NB4 (cell line): ENCODE measurements at places on chromosomes 3 and 15.
A peak's percentile ranks its signal among the peaks of the same experiment; 100 is the strongest.

DNA sequence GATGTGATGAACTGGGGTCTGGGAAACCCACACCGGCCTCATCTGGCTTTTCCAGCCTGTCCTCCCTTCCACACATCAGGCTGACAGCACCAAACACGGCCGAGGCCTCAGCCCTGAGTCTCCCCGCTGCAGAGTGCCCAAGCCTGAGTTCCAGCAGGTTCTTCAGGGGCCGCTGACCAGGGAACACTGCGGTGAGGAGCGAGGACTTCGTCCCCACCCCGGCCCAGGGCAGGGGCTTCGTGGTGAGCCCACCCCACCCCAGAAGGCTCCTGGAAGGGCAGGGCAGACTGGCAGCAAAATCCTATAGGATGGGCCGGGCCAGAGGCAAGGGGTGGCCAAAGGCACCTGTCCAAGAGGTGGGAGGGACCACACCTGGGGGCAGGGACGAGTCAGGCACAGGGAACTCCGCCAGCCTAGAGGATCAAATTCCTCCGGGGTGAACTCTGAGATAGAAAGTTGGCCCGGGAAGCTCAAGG lies at the start of gene SLC51A:
Gene SLC51A, plus strand, starts transcription at position 446 of the 476 bp plus-strand sequence. CDS start 179 bp downstream, outside the sequence.
- DNase-seq = no peak

- DNase-seq = no peak
These were observed 33.1 kb downstream of the CMTM7 start for GRCh38 chr3:32424581-32425250.

- DNase-seq = peak; percentile 69
These were observed 1.0 kb downstream of the RASSF1 start for GRCh38 chr3:50339485-50340146.

GRCh38 chr3:31704591-31705179 lies 172.0 kb downstream of the STT3B start:
- DNase-seq = peak; percentile 11

DNA sequence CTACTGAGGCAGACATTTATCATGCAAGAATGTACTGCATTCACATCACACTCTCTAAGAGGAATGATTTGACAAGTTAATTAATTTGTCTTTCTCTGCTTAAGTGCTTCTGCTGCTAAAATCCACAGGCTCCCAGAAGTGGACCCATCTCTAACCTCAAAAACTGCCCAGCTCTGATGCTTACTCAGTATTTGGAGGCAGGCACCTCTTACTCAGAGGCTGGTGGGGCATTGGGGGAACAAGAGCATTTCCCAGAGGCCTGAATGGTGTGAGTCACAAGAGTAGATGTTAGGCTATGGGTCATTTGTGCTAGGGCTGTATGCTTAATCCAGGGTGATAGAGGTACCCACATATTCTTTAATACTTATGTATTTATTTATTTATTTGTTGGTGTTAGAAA lies 34.4 kb upstream of the HCN4 start:
- no peak for DNase-seq

- DNase-seq = no peak
These were observed 91.1 kb upstream of the RGMA start for GRCh38 chr15:93180128-93180527.

- DNase-seq = peak; percentile 79
These were observed at the start of gene CSTA for GRCh38 chr3:122324871-122325323. TSS of gene CSTA (plus strand) at chr3:122325248. CDS start at chr3:122325293, 45 bp downstream.

DNA sequence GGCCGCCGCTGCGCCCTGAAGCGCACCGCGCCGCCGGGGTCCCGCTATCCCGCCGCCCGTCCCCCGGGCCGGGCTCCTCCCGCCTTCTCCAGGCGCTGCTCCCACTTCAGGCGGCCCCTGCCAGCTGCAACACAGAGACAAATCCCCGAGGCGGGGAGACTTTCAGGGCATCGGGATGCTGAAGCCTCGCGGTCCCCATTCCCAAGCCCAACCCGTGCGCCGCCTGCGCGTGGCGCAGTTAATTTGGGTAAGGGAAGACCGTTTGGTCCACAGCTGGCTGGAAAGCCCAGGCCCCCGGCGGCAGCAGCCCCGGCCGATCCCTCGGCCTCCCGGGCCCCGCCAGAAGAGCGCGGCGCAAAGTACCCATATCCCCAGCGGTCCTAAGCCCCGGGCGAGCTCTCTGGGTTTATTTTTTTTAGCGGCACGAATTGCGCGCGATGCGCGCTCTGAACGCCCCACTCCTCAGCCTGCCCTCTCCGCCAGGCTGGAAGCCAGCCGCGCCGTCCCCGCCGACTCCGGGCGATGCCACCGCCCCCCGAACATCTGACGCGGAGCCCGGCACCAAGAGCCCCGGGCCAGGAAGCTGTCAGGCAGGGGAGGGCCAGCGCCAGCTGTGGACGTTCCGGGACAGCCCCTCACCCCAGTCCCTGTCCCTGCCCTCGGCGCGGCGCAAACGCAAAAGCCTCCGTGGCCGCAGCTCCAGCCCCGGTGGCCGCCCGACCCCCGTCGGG lies 517 bp downstream of the FBN1 start:
- no peak for DNase-seq

DNA sequence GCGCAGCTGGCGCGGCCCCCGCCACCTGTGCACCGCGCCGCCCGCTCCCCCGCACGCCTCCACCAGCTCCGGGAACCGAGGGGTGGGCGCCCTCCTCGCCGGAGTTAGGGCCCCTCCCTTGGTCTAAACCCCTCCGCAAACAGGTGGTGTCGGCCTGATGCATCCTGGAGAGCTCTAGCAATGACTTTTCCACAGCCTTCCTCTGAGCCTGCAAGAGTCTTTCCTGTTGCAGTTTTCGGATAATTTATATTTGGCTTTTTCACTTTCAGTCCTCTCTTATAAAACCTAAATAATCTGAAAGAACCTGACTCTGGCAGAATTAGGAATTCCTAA lies 334 bp upstream of the IGSF11 start:
- DNase-seq = no peak

GRCh38 chr3:123449997-123450604 lies 1.2 kb upstream of the ADCY5 start:
- no peak for DNase-seq

DNA sequence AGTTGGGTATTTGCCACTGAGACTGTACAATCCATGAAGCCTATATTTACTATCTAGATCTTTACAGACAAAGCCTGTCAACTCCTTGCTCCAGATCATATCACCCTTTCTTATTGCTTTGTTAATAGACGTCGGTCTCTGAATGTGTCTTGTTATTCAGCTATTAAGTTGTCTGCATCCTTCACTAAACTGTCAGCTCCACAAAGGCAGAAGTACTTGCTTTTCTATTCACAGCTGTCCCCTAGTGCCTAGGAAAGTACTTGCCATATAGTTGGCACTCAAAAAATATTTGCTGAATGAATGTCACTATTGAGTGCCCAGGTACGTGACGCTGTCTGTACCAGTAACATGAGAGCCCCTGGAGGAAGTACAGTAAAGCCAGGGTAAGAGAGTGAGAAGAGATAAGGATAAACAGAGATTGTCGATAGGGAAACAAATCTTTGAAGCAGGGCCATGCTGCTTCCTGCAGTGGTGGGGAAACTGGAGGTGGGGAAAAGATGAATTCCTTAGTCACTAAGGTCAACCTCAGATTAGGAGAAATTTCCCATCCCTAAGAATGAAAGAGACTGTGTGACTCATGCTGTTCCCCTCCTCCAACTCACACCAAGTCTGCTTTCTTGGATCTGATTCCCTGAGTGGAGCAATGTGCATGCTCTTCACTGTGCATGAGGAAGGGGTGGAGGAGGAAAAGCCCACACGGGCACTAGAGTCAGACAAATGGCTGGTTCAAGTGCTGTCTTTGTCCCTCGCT lies 36.3 kb downstream of the PRICKLE2 start:
- no peak for DNase-seq

DNA sequence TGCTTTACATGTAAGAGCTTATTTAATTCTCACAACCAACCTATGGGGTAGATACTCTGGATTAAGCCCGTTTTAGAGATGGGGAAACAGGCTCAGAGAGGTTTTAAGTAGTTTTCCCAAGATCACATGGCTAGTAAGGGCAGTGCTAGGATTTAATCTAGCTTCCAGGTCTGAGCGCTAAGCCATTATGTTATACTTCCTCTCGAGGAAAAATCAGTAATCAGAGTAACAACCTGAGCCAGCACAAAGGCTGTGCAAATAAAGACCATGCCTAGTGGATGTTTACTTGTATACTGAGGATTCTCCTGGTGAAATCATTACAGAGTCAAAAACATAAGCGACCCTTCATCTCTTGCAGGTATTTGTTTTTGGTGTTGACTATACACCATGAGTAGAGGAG lies 9.0 kb downstream of the FSTL1 start:
- DNase-seq = no peak

GRCh38 chr3:72544239-72544638 lies 304.0 kb downstream of the SHQ1 start:
- DNase-seq = no peak

DNA sequence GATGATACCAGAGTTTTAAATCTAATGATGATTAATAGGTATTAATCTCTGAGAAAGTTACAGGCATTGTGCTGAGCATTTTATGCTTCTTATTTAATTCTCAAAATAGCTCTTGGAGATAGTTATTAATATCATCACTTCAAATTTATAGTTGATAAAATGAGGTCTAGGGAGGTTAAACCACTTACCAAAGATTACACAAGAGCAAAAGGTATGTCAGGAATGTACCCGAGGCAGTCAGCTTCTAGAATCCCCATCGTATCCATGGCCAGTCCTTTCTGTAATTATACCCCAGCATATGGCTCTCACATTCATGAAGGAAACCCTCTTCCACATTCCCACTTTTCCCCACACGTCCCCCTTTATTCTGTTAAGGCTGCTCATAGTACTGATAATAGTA lies 421.3 kb downstream of the PYDC2 start:
- DNase-seq = no peak

- no peak for DNase-seq
These were observed 144.6 kb upstream of the IL12A start for GRCh38 chr3:159843840-159844730.

- peak; percentile 70 for DNase-seq
These were observed 143.8 kb downstream of the SV2B start for GRCh38 chr15:91243826-91244225.

DNA sequence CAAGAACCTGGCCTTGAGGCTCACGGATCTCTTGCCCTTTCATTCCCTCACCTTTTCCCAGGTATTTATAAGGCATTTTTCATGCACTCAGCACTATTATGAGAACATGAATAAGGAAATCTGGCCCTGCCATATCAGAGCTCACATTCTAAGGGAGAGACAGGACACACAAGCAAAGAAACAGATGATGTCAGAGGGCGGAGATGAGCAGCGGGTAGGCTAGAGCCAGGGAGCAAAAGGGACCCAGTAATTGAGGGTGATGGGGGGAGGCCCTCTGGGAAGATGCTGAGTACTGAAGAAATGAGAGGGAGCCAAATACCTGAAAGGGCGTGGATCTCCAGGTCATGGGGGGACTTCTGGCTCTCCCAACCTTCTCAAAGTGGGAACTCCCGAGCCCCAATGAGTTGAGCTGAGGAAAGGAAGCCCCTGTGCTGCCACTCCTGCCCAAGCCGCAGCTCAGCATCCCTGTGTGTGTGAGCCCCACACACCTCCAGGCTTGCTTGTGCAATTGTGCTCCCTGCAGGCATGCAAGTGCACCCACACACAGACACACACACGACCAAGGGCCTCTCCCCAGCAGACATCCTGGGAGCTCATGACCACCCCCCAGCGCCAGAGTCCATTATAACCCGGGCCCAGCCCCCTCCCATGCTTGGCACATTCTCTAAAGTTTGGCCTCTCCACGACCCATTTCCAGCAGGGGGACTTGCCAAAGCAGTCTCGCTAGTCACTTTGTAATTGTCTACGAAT lies 81.4 kb upstream of the PXYLP1 start:
- DNase-seq = no peak

GRCh38 chr3:19202303-19202702 lies 54.0 kb downstream of the KCNH8 start:
- no peak for DNase-seq

- no peak for DNase-seq
These were observed 187.3 kb upstream of the ZNF385D start for GRCh38 chr3:21938267-21938681.

DNA sequence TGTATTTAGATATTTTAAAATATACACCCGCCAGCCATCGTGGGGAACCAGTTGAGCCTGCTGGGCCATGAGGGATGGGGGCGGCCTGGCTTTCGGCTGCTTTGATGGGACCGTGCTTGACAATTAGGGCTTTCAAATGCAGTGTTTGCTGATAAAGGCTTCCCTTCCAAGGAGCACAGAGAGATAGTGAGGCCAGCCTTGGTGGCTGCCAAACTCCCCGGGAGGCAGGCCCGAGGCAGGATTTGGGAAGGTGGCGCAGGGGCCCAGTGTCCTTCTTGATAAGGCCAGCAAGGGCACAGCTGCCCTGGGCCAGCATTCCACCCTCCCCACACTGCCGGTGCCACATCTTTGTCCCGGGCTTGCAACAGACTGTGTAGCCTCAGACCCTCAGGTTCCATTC lies 75.6 kb downstream of the LINGO1 start:
- DNase-seq = no peak

- DNase-seq = no peak
These were observed 10.5 kb upstream of the BLM start for GRCh38 chr15:90706394-90707327.

DNA sequence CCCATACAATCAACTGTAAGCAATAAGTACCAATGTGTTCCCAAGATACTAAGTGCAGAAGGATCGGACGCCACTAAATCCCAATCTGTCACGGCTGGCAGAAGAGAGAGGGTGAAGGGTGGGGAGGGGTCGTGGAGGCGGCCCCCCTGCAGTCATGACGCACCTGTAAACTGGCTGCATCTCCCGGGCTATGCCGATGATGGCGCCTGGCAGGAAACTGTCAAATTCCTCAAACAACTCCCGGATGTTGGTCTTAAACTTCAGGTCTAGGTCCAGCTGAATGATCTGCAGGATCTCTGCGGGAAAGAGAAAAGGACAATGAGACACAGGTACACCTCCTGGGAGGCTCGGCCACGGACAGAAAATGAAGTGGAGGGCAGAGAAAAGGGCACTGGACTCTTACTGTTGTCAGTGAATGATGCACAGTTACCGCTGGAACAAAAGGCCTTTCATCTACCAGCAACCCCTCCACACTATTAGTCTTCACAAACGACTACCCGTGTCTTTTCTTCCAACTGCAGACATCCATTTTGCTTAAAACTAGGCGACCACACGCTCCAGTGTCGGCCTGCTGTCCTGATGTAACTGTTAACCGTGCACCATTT lies 114.6 kb downstream of the XXYLT1 start:
- DNase-seq = no peak

GRCh38 chr15:23565395-23566070 lies at the start of gene MKRN3:
TSS of gene MKRN3 (plus strand) at chr15:23565674. CDS start at chr15:23565783, 109 bp downstream.
- peak; percentile 90 for DNase-seq

DNA sequence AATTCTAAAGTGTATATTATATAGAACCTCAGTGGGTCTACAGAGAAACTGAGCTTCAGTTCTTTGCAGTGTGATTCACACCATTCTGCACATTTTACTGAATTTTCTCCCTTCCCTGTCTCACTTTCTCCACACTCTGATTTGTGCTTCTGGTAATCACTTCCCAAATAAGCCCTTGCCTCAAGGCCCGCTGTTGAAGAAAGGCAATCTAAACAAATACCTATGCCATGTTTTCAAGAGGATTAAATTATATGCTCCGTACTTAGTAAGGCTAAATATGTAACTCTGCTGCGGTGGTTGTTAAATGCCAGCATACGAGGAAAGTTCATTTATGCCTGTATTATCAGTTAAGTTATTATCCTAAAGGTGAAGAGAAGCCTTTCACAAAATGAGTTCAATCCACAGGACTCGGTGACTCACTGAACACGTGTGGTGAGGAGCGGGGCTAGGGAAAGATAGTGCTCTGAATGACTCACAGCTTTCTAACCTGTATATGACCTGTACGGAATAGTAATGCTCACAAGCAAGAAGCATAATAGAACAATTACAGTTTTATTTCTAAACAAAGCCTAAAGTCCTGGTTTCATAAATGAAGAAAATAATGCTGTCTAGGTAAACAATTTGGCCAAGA lies 25.1 kb downstream of the CNTN6 start:
- DNase-seq = no peak
